ENCODE measurements at places on chromosomes 3 and 15. TPM values are rescaled to one million over a fixed set of nuclear protein-coding genes. Genes with fewer than 3 reads are reported as not detected.

- no peak for DNase-seq
These were observed 31.0 kb upstream of the TM4SF4 start for GRCh38 chr3:149443545-149443912.

The RAB6B gene
- total RNA-seq = 4.3 TPM

GRCh38 chr3:125057186-125057850, 1.5 kb upstream of the HEG1 start:
- no peak for DNase-seq

GRCh38 chr3:117898722-117899522, 1135.7 kb downstream of the IGSF11 start:
- no peak for DNase-seq

The COL6A5 gene
- not detected for total RNA-seq

The SOX14 gene
- not detected for total RNA-seq

The CCRL2 gene
- total RNA-seq = 1.9 TPM

DNA sequence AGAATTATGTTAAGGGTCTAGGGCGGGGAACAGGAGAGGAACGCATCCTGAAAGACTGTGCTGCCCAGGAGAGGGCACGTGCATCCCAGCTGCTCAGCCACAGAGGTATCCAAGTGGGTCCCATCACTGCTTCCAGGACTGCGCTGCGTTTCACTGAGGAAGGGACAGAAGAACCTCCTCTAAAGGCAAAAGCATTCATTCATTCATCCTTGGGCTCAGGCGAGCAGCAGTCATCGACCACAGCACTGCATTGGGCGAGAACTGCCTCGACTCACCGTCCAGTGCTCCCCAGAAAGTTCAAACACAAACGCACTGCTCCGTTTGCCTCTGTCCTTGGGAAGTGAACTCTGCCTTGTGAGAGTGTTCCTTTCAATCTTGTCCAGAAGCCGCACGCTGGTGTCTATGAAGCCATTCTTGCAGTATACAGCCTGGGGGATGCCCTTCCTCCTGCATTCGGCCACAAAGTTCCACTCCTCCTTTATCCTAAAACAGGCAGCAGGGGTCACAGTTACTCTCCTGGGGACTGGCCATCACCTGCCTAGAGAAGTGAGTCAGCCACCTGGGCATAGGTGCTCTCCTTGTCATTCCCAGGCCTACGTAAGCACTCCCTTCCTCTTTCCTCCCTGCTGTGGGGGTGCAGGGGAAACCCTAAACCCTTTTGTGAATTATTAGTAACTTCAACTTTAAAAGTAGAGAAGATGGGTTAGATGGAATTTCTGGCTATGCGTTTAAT, 21.2 kb downstream of the LRRC2 start:
- no peak for DNase-seq

DNA sequence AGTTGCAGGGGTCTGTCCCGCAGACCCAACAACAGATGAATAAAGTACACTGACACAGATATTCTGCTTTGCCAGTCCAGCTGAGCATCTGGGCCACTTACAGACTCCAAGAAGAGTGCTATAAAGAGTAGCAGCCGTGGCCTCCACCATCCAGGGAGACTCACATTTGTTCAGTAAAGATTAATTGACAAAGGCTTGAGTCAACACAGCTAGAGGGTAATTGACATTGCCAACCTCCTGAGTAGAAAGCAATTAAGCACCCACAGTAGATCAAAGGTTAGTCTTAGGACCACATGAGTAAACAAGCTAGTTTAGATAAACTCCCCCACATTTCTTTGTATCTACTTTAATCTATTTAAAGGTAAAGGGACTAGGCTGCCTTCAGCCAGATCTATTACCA, 16.3 kb upstream of the CRTC3 start:
- DNase-seq = no peak

The GNAT1 gene
- not detected for total RNA-seq

The SYNPR gene
- total RNA-seq = not detected

GRCh38 chr3:179227349-179227748, 23.6 kb downstream of the KCNMB3 start:
- no peak for DNase-seq

DNA sequence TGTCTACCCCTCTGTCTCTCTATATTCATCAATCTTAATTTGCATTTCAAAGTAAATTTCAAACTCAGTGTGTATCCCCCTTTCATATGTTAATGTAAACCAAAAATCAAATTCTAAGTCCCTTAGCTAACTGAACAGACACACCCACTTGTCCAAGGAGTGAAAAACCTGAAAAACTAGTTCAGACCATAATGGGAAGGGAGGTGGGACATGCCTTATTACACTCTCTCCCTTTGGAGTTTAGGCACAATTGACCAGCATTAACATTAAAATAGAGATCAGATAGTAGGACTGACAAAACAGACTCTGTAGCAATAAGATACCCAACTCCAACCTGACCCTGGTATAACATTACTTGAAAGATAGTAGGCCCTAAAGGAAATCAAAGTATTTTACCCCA, 247.7 kb upstream of the GADL1 start:
- DNase-seq = no peak

The CCDC32 gene
- total RNA-seq = 28.5 TPM

- no peak for DNase-seq
These were observed 7.0 kb upstream of the THBS1 start for GRCh38 chr15:39573844-39574243.

- no peak for DNase-seq
These were observed 21.0 kb downstream of the IFT57 start for GRCh38 chr3:108201258-108201657.

- no peak for DNase-seq
These were observed 14.0 kb downstream of the SLC6A6 start for GRCh38 chr3:14416453-14416852.

DNA sequence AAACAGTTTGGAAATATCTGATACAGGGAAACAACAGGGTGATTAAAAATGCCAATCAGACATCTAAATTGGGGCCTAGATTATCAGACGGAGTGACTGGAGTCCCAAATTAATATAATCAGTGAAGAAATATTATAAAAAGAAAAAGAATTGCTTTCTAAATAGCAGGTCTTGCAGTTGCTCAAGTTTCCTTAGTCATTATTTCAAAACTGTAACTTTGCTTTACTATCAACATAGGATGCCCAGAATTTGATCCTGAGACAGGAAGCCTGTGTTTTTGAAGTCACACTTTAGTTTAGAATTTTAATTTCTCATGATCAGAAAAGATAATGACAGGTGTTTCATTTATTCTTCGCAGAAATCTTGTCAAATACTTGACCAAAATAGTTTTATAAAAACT, 105.9 kb downstream of the IL1RAP start:
- no peak for DNase-seq

The IL17RB gene
- 0.75 TPM for total RNA-seq

DNA sequence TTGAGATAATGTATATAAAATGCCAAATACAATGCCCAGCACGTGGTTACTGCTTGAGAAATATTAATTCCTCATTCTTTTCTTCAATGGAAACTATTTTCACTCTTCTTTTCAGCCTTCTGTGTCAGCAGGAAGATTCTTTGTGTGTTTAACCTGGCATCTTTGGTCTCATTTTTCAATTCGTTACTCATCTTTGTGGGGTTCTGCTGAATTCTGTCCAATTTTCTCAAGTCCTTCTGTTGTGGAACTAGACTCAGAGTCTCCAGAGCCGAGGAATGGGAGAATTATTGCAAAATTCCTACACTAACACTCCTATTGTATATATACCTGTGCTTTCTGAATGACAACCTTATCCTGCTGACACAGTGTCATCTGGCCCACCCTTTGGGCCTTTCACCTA, 96.8 kb upstream of the RGMA start:
- no peak for DNase-seq

The TUBGCP4 gene
- 11.0 TPM for total RNA-seq

The ZPLD1 gene
- total RNA-seq = not detected

DNA sequence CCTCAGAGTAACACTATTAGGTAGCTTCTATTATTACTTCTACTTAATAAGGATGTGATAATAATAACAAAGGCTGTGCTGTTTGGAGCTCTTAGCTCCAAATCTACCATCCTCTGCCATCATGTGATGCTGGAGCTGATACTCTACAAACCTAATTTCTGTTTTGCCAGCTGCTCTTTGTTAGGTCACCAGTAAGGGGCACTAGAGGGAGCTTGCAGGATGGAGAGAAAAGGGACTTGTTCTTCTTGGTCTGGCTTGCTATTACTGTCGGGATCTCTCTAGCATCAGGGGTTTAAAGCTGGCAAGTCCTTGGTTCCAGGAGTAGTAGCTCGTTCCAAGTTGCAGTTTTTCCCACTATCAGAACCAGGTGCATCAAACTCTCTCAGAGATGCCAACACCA, 194.9 kb upstream of the KBTBD8 start:
- no peak for DNase-seq

DNA sequence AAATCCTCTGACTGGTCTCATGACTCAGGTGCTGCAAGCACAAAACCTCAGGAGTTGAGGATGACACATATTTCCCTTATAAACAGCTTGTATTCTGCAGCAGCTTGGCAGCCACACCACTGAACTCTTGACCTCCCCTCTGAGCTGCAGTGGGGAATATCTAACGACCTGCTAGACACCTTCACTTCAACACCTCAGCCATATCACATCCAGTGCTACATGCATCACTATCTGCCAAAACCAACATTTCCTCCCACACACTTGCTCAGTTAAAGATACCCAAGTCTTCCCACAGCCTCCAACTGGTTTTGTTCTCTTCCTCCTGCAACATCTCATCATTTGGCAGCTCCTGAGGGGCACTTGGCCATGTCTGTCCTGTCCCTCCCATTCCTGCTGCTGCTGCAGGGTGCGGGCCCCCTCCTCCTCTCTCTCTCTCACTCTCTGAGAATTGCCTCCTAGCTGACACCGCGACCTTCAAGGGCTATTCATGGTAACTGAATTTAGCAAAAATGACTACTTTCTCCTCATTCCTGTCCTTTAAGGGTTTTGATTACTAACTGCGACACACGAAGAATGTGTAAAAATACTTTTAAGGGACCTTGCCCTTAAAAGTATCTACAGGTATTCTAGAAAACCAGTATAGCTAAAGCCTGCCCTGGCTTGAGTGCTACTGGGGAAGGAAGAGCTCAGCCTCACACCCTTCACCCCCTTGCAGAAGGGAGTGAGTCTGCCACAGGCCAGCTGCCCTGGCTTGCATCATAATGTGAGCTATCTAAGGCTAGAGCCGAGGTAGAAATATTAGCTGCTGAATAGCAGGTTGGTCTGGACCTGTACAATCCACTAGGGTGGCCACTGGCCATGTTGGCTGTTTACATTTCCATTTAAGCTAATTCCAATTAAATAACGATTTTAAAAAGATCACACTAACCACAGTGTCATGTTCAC, 5.0 kb upstream of the CCR9 start:
- no peak for DNase-seq

The SLC6A20 gene
- 0.23 TPM for total RNA-seq

- DNase-seq = no peak
These were observed 405.9 kb downstream of the NR2F2 start for GRCh38 chr15:96736384-96736783.

- no peak for DNase-seq
These were observed 21.3 kb downstream of the DUT start for GRCh38 chr15:48352474-48353072.

DNA sequence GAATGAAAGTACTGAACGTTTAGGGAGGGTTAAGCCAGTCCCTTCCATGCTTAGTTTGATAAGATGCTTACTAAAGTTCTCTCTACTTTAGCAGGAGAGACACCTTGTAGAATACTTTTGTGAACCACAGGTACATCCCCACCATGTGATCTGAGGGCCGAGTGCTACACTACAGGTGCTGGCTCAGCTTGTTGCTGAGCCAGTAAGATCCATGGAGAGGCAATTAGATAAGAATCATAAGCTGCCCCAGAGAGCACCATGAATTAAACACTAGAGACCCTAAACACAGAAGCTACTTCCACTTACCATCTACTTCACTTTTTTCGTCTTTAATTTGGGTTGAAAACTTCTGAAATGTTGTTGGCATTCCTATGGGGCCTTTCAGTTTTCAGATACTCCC, 70.5 kb upstream of the GOLGA8B start:
- DNase-seq = no peak

- no peak for DNase-seq
These were observed 63.8 kb upstream of the ANKRD34C start for GRCh38 chr15:79218588-79219200.

GRCh38 chr15:40493089-40493840, 22.5 kb downstream of the CHST14 start:
- no peak for DNase-seq

The SLC28A2 gene
- not detected for total RNA-seq

DNA sequence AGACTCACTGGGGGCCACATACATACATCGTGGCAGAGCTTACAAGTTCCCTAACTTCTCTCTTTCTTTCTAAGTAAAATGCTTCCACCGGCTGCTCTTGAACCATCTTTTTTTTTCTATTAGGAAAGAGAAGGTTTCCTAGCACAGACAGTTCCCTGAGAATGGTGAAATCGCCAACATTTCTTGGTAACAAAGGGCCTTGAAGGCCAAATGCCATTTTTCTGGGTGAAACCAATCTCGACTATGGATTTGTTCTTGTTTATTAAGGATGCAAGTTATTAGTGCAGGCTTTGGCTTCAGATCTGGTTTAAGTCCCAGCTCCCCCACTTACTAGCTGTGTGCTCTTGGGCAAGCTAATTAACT, 3.0 kb downstream of the LMCD1 start:
- DNase-seq = no peak

DNA sequence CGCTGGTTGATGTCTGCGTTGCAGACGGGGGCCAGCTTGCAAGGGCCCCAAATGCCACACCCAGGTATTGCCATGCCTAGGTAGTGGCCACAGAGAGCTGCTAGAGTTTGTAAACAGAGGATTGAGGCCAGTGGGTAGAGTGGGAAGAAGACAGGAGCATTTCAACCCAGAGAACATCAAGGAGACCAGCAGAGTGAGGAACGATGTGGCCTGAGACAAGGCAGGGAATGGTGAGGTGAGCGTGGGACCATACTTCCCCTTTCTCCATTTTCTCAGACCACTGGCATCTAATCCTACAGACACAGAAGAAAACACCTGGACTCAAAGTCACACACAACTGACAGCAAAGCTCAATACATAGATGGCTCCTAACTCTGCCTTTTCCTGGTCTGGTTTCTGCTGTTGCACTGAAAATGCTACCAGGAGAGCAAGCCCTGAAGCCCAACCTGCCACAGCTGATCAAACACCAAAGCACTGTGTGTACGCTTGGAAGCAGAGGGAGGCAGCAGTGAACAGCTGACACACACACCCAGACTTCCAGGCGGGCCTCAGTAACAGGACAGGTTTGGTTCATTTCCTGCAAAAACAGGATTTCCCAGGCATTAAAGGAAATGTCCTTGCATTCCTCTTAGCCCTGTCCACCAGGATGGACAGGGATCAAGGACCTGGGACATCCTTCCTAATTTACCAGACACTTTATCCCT, 1.6 kb downstream of the FAM174B start:
- no peak for DNase-seq

The MCF2L2 gene
- 27.2 TPM for total RNA-seq

The LMOD3 gene
- not detected for total RNA-seq

The SLC51B gene
- total RNA-seq = not detected

DNA sequence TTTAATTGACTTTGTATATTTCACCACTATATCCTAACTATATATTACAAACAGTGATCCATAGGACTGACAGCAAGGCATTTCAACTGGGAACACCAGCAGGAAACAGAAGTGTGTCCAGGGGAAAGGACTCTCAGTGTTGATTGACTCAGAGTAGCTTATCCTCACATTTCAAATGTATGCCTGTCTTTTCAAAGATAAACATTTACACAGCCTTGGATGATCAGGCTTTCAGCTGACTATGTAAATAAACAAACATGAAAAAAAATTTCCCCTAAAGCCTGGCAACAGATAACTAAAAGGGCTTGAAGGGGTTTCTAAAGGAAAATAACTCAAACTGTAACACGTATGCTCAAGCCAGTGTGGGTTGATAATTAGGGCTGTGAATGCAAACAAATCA, 321.8 kb downstream of the TBC1D5 start:
- DNase-seq = no peak

All from T-helper 17 cell (primary cell).